ENCODE measurements at places on chromosomes 6 and 20.

- DNase-seq = no peak
Measured at GRCh38 chr6:125981571-125982185, 4.7 kb upstream of the TRMT11 start.

DNA sequence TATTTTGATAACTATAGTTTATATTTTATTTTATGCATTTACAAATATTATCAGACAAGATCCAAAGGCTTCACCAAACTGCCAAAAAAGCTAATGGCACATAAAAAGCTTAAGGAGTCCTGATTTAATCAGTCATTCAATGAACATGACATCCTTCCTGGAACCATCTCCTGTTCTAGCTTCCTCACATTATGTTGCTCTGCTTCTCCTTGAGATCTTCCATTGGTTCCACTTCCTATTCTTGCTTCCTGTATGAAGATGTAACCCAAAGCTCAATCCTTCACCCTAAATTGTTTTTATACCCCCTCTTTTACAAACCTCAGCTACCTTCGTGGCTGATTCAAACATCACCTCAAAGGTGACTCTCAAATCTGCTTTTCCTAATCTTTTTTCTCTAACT, 4.5 kb upstream of the BRD2 start:
- no peak for DNase-seq

DNA sequence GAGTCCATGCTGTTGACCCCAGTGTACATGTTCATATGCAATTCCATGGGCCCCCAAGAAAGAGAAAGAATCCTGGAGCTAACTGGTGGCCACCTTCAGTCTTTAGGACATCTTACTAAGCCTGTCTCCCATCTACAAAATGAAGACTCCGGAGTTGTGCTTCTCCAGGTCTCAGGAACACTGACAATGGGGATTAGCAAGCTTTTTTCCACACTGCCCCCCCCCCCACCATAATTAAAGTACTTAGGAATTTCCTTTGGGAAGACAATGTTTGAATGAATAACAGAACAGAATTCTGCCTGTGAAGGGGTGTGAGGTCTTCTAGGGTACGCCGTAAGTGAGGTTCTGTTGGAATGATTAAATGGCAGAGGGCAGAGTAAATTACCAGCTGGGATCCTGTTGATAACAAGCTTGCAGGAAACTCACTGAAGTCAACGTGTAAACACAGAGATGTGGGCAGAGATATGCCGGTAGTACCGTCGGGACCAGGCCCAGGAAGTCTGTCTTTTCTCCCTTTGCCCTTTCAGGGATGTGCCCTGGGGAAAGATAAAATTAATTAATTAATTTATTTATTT, 63.1 kb downstream of the ANKRD6 start:
- peak; percentile 55 for DNase-seq

DNA sequence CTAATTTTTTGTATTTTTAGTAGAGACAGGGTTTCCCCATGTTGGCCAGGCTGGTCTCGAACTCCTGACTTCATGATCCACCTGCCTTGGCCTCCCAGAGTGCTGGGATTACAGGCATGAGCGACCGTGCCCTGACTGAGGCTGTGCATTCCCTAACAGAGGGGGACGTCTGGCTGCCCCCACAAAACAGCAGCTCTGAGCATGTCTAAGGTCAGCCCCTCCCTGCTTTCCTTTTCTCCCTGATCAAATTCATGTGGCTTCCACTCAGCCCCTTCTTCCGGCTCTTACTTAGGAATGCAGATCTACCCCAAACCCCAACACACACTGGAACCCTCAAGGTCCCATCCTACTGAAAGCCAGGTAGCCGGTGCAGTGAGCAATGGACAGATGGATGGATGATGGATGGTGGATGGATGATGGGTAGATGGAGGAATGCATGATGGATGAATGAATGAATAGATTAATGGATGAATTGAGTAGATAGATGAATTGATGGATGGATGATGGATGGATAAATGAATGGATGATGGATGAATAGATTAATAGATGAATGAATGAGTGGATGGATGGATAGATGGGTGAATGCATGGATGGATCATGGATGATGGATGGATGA, 91.5 kb upstream of the BHLHE23 start:
- DNase-seq = no peak

GRCh38 chr6:15574486-15574885, 88.3 kb downstream of the DTNBP1 start:
- DNase-seq = no peak

DNA sequence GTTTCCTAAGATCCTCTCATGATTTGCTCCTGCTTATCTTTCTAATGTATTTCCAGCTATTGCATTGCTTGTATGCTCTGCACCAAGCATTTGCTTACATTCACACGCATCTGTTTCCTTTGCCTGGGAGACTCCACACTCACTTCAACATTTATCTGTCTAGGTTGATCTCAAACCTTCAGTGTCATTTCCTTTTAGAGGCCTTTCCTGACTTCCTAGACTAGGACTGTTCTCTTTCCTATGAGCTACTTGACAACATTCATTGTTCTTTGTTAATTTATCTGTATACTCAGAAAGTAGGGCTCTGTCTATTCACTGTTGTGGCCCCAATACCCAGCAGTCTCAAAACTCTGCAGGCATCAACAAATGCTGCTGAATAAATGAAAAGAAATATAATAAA, 84.4 kb downstream of the WASF1 start:
- DNase-seq = no peak

DNA sequence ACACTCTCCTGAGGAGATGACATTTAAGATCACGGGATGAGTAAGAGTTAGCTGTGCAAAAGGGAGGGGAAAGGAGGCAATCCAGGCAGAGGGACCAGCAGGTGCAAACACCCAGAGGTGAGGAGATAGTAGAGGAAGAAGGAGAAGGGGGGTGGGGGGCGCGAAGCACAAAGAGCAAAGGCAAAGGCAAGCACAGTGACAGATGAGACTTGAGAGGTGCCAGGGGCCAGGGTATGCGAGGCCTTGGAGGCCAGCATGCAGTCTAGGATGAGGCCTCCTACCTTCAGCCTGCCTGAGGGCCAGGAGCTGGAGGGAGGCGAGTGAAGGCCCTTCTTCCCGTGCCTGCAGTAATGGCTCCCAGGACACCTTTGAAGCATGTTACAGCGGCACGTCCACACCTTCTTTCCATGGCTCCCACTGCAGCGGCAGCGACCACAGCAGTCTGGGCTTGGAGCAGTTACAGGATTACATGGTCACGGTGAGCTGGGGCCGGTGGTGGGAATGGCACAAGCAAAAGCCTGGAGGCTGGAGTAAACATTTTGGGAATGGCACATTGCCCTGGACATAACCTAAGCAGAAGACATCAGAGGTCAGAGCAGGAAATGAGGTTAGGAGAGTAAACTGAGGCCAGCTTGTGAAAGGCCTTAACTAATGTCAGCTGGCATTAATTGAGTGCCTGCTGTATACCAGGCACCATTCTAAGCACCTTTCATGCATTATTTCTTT, 18.6 kb downstream of the CCM2L start:
- DNase-seq = no peak

GRCh38 chr20:40689943-40690835, 1.2 kb upstream of the MAFB start:
- peak; percentile 65 for DNase-seq

- DNase-seq = no peak
Measured at GRCh38 chr20:58131151-58131550, 97.3 kb downstream of the ANKRD60 start.

- DNase-seq = no peak
Measured at GRCh38 chr6:12291839-12292604, 1.9 kb downstream of the EDN1 start.

GRCh38 chr6:16166871-16167608, 38.2 kb downstream of the MYLIP start:
- peak; percentile 97 for DNase-seq

DNA sequence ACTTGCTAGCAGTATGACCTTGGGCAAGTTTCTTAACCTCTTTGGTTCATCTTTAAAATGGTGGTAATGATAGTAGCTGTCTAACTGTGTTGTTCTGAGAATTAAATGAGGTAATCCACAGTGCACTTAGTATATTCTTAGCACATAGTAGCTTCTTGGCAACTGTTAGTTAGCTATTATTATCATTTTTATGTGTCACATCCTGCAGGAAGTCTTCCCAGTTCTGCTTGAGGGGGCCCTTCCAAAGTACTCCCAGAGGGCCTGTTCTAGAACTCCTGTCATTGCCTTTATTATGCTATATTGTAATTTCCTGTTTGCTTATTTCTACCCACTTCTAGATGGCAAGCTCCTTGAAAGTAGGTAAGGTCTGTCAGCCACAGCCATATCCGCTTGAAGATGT, 30.6 kb downstream of the ANKS1A start:
- no peak for DNase-seq

Measured in HAP-1 (cell line).